ENCODE measurements at places on chromosomes 2 and 18.

DNA sequence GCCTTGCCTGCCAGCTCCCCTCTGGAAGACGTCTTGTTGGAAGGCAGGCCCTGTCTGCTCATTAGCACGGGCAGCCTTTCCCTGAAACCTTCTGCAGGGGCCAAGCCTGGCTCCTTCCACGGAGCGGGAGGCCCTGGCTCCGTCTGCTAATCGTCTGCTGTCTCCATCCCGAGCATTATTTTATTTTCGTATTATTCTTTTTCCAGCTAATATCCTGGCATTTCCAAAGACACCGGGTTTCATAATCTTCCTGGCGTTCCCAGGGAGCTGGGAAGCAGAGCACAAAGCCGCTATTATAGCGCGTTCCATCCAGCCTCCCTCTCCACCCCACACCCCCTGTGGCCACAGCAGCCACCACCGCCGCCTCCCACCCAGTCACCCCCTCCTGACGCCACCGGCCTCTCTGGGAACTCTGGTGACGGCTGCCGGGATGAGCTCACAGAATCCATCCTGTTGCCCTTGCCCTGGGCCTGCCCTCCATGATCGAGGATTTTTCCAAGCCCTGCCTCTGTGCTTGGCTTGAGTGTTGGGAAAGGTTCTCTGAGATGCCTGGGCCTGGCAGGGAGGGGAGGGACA lies 125.5 kb downstream of the DYSF start:
- DNase-seq, result no peak

DNA sequence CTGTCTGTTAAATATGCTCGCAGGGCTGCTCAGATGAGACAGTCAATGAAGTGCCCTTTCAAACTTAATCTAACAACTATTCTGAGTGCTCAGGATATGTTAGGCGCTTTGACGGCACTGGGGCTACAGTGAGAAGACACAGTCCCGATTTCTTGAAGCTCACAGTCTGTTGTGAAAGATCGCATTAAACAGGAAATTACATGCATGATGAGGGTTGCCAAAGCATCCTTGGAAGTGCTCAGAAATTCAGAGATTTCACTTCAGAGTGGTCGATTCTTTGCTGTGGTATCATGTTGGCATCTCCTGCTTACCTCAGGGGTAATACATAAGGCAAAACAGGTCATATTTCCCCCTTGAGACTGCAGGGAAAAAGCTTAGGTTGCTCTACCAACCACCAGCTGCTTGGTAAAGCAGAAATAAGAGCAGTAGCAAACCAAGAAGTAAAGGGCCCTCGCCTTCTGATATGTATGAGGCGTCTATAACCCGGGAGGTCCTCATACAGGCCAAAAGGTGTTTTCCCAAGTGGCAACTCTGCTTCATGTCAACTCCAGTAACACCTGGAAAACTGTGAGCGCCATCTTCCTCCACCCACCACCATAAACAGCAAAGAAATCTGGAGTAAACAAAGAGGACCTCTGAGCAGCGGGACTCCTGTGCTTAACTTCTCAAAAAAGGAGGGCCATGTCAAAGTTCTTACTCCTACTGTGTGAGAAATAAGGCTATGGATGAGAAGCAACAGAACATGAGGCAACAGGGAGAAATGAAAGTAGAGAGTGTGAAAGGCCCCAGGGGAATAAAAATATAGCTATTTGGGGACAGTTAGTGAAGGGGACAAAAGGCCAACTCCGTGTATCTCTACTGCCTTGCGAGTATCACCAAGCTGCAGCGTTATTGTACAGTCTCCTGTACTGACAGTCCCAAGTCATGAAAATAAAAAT lies 79.3 kb downstream of the CLHC1 start:
- DNase-seq, result no peak

- DNase-seq, result no peak
These were observed 482.0 kb upstream of the DCC start for GRCh38 chr18:51857989-51858388.

- DNase-seq, result no peak
These were observed 76.6 kb downstream of the FIGN start for GRCh38 chr2:163659224-163659623.

DNA sequence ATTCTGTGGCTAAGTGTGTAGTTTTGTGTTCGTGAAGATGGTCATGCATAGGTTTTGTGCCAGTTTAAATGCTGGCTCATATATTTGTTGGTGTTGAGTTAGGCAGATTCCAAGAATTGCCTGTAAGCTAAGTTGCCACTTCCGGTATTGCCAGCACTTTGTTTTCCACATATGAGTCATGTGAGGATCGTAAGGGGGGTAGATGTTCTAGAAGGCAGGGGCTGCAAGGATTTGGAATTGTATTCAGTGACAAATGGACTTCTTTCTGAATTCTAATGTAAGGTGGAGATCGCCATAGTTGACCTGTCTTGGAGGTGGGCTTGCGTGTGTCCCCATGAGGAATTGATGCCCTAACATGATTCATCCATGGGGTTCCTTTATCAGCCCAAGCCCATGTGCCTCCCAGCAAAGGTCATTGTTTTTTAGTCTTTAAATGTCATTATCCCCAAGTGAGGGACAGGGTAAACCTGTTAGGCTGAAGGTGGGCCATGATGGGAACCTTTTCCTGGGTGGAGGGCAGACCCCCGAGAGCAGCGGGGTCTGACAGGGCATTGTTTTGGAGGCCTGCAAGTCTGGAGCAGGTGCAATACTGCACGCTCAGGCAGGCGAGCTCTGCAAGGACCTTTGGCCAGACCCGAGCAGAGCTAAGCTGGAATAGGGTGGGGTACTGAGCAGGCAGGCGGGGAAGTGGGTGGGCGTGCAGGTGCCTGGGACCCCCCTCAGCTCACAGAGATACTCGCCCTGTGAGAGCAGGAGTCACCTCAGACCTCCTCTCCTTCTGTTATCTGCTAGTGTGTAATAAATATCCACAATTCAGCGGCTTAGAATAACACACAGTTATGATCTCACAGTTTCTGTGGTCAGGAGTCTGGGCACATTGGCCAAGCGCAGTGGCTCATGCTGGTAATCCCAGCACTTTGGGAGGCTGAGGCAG lies 77.4 kb downstream of the LRRFIP1 start:
- DNase-seq, result no peak
